CD4-positive, alpha-beta T cell treated with Interleukin-4 for 1 hour (primary cell): ENCODE measurements at places on chromosomes 13 and 19.
A peak's percentile ranks its signal among the peaks of the same experiment; 100 is the strongest.

DNA sequence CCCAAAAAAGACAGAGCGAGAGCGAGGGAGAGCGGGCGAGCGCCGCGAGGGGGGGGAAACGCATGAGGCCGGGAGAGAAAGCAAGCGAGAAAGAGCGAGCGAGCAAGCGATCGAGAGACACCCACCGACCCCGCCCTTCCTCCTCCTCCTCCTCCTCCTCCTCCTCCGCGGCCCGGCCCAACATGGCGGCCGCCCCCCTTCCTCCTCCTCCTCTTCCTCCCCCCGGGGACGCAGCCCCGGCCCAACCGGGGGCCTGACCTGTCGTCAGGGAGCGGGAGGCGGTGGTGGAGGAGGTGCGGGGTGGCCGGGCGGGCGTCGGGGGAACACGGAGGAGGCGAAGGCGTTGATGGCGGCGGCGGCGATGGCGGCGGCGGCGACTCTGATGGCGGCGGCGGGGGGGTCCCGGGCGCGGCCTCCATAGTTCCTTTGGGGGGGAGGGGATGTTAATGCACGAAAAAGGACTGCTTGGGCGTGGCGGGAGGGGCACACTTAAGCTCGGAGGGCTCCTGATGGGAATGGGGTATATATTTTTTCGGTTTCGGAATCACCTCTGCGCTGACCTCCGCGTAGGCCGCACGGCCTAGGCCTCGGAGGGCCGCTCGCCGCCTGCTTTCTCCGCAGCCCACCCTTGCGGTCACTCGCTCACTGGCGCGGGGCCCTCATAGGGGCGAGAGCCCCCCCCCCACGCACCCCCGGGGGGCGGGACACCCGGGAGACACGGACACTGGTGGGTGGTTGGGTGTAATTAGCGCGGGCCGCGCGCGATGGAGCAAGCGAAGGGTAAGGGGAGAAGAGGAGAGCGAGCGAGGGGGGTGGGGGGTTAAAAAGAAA, 1.2 kb downstream of the ZC3H4 start:
- DNase-seq: peak; percentile 93

DNA sequence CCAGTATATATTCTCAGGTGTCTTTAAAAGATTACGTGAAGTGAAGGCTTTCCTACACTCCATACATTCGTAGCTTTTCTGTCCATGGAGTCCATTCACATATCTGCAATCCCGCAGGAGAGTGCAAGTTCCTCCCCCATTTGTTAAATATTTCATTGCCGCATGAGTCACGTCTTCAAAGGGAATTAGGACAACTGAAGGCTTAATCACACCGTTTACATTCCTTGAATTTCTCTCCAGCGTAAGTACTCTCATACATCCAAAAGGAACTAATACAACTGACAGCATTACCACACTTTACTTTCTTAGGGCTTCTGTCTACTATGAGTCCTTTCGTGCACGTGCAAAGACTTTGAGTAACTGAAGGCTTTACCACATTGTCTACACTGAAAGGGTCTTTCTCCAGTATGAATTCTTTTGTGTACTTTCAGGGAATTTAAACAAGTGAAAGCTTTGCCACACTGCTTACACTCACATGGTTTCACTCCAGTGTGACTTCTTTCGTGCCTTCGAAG, 29.0 kb upstream of the ZNF564 start:
- DNase-seq: no peak

DNA sequence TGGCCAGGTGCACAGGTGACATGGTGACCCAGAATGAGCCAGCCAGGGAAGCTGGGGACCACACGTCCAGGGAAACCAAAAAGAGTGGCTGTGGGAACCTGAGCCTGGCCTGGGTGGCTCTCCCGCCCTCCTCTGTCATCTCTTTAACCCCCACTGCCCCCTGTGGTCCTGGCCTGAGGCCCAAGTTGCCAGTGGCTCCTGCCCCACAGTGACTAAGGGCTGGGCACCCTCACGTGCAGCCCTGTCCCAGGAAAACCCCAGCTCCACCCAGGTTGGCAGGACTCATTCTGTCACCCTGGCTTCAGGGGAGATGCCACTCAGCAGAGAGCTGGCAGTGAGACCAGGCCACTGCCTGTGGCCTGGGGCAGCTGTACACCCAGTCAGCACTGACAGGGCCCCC, 30.6 kb upstream of the ISYNA1 start:
- DNase-seq: no peak

DNA sequence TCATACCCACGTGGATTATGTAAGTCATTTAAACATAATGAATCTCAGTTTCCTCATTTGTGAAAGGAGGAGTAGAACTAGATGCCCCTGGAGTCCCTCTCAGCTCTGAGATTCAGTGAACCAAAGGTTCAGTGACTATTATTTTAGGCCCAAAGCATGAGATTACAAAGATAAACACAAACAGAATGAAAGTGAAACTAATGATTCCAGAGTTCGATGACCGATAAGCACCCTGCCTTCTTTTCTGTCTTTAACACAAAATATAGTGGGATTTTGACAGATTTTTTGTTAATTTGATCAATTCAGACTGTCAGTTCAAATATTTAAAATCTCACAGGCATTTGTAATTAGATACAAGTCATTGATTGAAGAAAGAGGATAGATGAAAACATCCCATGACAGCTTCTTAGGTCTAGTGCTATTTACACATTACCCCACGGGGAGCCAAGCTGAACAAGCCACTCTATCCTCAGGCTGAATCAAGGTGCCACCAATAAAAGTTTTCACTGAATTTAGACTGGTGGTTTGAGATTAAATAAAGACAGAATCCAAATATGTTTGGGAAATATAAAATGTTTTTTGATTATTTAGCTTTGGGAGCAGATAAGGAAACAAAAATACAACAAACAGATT, 64.6 kb upstream of the RAP2A start:
- DNase-seq: peak; percentile 56

GRCh38 chr19:17873786-17874757, 2.3 kb downstream of the SLC5A5 start:
- peak; percentile 69 for DNase-seq

GRCh38 chr13:109297628-109298027, 488.8 kb downstream of the IRS2 start:
- DNase-seq: no peak
